Fibroblast of skin of back (primary cell): ENCODE measurements at places on chromosomes 7 and 10.

DNA sequence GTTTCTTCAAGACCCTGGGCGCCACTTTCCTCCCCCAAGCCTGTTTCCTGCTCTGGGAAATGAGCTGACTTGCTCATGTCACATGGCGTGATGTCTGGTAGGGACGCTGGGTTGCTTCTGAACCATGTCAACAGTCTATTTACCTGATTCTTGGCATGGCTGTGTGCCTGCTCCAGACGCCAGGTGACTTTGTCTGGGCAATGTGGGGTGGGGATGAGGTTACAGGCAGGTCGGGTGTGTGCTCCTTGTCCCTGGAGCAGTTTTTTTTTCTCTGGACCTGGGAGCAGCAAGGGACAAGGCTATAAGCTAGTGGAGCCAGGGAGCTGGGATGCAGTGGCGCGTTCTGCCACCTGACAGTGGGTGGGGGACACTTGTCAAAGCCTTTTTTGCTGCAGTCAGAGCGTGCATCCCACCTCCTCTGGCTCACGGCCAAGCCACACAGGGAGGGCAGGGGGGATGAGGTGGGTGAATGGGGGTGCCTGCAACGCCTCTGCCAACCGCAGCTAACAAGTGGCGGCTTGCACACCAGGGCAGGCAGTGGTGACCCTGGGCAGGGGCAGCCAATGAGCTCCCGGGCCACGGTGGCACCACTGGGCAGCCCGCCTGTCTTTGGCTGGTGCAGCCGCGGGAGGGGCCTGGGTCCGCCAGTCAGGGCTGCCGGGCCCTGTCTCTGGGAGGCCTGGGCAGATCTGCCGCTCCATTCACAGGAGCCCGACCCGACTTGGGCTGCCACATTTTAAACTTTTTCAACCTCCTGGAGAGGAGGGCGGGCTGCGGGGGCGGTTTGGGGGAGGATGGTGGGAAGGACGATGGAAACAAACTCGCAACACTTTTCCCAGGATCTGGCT lies 22.9 kb downstream of the DNAJB12 start:
- DNase-seq: peak; percentile 77

DNA sequence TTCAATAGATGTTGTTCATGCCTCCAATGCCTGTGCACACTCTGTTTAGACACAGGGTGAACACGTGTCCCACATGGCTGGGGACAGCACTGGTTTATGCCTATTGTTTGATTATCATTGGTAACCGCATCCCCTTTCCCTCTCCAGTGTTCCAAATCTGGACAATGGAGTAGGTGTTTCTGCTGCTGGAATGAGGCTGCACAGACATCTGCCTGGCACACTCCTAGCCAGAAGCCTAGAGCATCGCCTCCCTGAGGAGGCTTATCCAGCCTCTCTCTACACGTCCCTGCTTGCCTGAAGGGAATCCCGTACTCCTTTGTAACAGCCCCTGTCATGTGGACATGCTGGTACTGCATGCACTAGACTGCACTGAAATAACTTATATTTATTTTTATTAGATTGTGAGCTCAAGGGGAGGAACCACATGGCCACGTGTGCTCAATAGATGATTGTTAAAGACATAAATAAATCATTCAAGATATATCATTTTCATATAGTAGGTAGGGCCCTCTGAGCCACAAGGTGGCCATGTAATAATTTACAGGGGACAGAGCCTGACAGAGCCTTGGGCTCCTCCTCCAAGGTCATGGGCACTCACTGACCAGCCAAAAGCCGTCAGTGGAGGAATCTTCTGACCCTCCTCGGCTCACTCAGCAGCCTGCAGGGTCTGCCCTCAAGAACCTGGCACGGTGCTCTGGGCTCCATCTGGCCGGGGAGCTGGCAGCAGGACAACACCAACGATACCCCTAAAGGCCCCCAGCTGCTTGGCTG lies 310.9 kb upstream of the ZNF32 start:
- no peak for DNase-seq

DNA sequence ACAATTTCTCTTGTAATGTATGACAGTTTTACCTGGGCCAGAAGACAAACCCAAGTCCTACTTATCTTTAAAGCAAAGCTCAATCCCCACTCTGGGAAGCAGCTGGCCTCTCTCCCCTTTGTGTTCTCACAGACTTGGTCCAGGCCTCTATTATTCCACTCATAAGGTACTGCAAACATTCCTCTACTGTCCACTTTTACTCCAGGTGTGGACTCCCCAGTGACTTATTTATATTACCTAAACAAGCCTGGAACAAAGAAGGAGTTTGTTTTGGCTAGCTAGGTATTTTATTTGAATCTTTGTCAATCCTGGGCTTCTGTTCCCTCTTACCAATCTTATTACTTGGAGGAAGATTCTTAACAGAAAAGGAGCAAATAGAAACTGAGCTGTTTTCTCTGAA lies 163.5 kb downstream of the SKAP2 start:
- no peak for DNase-seq

- DNase-seq: peak; percentile 48
Measured at GRCh38 chr7:18004372-18004771, 23.3 kb downstream of the PRPS1L1 start.

DNA sequence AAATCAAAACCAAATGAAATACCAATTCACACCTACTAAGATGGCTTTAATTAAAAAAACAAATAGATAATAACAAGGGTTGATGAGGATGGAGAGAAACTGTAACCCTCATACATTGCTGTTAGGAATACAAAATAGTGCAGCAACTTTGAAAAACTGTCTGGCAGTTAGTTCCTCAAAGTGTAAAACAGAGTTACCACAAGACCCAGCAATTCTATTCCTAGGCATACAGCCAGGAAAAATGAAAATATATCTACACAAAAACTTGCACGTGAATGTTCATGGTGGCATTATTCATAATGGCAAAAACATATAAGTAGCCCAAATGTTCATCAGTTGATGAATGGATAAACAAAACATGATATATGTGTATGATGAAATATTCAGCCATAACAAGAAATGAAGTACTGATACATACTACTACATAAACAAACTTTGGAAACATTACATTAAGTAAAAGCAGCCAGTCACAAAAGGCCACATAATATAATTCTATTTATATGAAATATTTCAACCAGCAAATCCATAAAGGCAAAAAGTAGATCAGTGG lies 83.5 kb downstream of the BRAF start:
- DNase-seq: peak; percentile 9

- no peak for DNase-seq
Measured at GRCh38 chr10:131126321-131127137, 185.0 kb downstream of the TCERG1L start.

DNA sequence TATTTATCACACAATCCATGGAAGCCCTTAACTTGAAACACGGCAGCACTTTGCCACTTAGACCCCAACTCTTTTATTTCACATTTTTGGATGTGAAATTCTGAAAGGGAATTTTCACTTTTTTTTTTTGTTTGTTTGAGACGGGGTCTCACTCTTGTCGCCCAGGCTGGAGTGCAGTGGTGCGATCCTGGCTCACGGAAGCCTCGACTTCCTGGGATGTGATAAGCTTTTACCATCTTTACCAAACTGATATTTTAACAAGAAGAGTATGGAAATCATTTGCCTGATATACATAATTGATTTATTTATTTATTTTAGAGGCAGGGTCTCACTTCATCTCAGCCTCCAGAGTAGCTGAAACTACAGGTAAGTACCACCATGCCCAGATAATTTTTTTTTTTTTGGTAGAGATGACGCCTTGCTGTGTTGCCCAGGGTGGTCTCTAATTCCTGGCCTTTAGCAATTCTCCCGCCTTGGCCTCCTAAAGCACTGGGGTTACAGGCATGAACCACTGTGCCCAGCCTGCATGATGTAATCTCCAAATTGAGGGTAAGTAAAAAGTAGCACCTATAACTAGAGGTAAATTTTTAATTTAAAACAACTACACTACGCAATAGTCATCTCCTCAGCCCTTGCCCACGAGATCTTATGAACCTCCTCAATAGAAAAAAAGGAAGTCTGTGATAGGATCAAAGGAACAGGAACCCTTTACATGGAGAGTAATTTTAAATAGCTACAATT lies 180.7 kb upstream of the KLF14 start:
- no peak for DNase-seq

DNA sequence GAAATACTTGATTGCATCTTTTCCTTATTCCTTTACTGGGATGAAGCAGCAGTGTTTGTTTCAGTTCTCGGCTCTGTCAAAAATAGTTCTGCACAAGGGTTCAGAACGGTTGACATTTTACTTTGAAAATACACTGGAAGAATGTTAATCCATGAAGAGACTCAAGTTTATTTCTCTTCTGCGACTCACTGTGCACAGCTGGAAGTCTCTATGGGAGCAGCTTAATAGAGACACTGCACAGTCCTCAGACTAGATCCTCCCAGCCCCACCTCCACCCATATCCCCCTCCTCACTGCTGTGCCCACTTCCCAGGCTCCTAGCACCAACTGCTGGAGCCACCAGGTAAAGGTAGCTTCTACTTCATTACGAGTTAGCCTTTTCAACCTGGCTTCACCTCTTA lies 517.8 kb downstream of the GRID1 start:
- peak; percentile 19 for DNase-seq

DNA sequence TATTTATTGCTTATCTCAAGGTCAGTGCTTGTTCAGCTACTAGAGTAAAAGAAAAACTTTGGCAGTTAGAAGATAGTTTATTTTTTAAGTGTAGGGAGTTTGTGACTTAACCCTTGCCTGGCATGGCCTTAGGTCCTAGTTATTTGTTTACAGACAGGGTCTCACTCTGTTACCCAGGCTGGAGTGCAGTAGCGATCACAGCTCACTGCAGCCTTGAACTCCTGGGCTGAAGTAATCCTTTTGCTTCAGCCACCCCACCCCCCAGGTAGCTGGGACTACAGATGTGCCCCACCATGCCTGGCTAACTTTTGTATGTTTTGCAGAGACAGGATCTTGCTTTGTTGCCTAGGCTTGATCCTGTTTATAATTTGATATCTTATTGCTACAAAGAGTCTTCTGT lies 4.2 kb downstream of the ANLN start:
- no peak for DNase-seq

GRCh38 chr10:12875100-12875499 lies 126.4 kb downstream of the CCDC3 start:
- DNase-seq: no peak

GRCh38 chr7:113140956-113141355 lies 22.6 kb upstream of the SMIM30 start:
- DNase-seq: no peak

DNA sequence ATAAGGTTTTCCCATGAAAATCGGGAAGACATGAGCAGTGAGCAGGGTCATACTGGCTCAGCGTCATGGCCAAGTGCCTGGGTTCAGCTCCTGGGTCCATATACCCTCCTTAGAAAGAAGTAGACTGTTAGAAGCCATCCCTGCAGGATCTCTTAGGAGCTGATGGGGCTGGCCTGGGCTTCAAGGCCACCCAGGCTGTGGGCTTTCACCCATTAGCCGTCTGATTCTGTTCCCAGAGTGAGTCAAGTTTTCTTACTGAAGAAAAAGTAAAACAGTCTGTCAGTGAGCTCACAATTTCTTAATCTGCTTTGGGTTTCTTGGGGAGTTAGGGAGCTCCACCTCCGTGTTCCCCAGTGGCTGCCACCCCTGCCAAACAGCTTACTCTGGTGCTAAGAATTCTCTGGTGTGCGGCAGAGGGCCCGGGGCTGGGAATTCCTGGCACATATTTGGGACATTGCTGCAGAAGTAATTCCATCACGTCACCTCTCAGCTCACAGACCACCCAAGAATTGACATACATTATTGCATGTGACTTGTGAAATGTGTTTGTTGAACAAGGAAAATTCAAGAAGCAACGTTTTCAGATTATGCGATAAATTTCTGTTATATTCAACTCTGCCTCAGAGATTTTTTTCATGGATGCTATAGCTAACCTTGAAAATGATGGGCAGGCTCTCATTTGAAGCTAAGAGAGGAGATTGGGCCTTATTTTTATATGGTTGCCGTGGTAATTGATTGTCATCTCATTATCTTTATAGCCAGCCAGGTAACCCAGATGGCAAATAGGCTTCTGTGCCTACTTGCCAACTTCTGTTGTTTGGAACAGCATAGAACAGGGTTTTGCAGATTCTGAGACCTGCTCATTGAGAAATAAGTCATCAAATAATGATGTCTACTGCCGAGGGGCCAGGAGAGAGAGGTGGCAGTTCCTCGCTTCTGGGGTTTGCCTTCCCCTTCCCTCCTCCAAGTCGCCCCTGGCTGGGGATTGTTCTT lies 166.4 kb downstream of the CHN2 start:
- DNase-seq: peak; percentile 62

- no peak for DNase-seq
Measured at GRCh38 chr10:47291682-47292081, 8.3 kb upstream of the GDF10 start.

- no peak for DNase-seq
Measured at GRCh38 chr10:2908851-2909630, 158.3 kb upstream of the PFKP start.

DNA sequence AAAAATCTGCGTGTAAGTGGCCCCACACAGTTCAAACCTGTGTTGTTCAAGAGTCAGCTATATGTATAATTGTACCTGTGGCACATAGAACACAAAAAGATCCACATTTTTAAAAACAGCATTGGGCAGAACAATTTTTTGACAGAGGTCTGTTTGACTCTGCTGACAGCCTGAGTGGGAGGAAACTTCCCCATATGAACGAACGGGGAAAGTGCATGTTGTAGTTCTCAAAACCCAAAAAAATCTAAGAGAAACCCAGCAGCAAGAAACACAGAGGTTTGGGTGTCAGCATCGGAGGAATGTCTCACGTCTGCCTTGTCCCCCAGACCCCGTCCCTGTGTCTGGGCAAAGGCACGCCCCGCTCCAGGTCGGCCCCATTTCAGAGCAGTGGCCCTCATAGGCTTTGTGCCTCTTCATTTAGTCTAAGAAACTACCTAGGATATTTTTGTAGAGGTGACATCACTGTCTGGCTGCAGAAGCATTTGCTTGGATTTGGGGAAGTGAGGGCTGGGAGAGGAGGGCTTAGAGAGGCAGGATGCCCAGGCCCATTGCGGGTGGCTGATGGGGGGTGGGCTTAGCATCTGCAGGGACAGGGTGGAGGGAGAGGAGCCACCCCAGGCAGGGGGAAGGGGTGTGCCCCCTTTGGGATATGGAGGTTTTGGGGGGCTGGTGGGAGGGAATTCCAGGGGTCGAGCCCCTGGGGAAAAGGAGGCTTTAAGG lies 11.0 kb downstream of the CUX1 start:
- no peak for DNase-seq
